Stimulated activated naive CD8-positive, alpha-beta T cell treated with anti-CD3 and anti-CD28 coated beads, Interleukin-15, Interleukin-2, amounts not matched to agents 100 U/mL and 50 U/mL, for 24 hours (primary cell): ENCODE measurements at places on chromosomes 13 and 19.

DNA sequence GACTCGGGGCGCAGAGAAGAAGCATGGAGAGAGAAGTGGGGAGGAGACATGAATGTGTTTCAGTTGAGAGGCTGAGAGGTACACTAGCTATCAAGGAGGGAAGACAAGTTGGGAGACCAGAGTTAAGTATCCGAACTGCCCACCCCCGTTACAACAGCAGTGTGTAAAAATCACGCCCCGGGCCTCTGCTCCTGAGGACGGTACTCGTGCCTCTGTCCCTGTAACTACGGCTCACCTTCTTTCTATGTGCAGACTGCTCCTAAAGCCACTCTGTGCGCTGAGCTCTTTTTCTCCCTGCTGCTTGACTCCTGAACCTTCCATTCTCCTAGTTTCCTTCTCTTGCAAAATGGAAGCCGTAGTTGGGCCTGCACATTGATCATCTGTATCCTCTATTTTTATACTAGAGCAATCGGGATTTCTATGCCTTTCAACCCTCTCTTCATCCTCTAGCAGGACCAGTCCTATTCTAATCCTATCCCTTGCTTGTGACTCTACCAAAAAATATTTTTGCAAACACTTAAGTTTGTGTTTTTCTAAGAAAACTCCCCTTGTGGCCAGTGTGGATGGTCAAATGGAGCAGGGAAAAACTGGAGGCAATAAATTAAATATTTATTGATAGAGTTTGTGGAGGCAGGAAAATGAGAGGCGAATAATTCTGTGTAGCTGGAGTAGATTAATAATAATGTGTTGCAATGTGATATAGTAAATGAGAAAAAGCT is 569 bp downstream of the POLR1D start:
- DNase-seq = no peak

- no peak for DNase-seq
Measured at GRCh38 chr13:103510007-103510535, 443.9 kb upstream of the SLC10A2 start.

DNA sequence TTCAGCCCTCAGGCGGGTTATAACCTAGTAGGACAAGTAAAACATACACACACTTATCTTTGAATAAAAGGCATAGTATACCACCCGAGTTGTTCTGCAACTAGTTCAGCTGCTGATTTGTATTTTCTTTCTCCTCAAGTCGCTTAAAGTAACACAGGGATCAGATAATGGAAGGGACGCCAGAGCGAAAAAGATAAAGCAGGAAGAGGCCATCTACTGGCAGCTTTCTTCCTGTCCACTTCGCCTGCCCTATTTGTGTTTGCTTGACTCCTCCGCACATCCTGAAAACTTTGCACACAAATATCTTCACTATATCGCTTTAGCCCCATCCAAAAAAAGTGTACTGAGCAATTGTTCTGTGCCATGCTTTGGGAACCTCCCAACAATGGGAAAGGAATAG is 238.0 kb upstream of the SOX21 start:
- no peak for DNase-seq

- DNase-seq = no peak
Measured at GRCh38 chr13:47111499-47111898, 214.6 kb upstream of the HTR2A start.

DNA sequence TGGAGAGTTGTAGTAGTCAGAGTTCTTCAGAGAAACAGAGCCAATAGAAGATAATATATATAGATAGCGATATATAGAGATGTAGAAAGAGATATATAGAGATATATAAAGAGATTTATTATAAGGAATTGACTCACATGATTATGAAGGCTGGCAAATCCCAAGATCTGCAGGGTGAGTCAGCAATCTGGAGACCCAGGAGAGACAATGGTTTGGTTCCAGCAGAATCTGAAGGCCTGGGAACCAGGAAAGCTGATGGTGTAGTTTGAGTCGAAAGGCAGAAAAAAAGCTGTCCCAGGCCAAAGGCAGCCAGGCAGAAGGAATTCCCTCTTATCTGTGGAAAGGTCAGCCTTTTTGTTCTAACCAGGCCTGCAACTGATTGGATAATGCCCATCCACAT is 194.1 kb downstream of the NUFIP1 start:
- DNase-seq = no peak
